Lower leg skin (tissue), 4 donors: ENCODE measurements at places on chromosomes 7 and 10. TPM values are rescaled to one million over a fixed set of nuclear protein-coding genes. Genes with fewer than 3 reads are reported as not detected.

- no peak for DNase-seq
Measured at GRCh38 chr7:95433952-95434556, 774 bp downstream of the PON2 start.

DNA sequence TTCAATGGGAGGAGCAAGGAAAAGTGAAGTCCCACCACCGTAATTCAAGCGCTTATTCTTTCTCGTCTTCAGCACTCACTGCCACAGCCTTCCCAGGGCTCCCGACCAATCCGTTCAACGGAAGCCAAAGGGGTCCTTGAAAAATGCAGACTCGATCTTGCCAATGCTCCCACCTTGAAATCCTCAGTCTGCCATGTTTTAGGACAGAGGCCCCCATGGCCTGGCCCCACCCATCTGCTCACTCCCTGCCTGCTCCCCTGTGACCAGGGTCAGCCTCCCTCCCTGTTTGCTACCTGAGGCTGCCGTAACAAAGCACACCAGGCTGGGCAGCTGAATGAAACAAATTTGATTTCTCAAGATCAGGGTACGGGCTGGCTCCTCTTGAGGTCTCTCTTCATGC, 3.0 kb upstream of the DNAAF5 start:
- DNase-seq, result no peak

- DNase-seq, result no peak
Measured at GRCh38 chr7:102000123-102000522, 182.7 kb downstream of the CUX1 start.

DNA sequence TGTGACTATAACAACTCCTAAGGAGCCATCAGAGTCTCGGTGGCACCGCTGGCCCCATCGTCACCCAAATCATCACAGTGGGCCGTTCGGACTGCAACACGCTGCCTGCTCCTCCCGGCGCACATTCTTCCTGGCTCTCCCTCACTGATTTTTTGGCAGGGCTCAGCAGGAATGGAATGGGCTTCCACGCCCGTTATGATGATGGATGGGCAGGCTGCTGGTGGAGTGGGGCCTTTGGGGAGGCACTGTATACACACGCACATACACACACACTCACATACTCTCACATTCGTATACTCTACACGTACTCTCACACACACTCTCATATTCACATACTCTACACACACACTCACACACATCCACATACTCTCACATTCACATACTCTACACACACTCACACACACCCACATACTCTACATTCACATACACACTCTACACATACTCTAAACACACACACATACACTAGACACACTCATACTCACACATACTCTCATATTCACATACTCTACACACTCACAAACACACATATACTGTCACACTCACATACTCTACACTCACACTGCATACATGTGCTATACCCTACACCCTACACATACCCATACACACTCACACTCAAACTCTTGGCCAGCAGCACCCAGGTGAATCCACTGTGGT, 99.8 kb downstream of the KCNMA1 start:
- no peak for DNase-seq

- DNase-seq, result no peak
Measured at GRCh38 chr7:113731571-113731970, 187.2 kb downstream of the PPP1R3A start.

DNA sequence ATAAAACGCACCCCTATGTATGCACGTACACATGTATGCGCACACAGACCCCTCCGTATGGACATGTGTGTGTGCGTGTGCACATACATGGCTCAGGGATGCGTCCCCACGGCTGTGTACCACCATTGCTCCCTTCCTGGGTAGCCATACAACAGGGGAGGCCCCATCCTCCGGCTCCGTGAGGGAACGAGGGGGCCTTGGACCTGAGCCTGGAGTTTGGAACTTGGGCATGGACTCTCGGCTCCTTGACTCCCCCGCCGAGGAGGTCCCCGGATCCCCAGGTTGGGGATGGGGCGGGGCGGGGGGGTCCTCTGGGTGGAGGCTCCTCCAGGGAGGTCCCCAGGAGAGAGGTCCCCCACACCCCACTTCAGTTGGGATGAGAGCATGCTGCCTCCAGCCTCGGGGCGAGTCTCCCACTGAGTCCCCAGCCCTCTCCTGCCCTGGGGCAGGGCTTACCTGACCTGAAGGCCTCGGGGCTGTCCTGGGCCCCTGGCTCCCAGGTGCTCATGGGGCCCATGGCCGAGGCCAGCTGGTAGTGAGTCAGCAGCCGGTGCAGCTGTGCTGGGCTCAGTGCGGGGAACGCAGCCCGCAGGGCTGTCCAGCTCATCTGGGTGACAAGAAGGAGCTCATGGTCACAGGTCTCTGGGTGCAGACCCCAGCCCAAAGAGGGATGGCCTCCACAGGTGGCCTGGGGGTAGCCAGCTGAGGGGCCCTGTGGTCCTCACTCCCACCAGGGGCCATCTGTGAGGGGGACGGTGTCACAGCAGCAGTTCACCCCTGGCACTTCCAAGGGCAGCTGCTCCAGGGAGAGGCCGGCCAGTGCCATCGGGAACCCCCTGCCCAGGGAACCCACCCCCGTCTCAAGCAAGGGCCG, 29.9 kb downstream of the AP5Z1 start:
- DNase-seq, result no peak

DNA sequence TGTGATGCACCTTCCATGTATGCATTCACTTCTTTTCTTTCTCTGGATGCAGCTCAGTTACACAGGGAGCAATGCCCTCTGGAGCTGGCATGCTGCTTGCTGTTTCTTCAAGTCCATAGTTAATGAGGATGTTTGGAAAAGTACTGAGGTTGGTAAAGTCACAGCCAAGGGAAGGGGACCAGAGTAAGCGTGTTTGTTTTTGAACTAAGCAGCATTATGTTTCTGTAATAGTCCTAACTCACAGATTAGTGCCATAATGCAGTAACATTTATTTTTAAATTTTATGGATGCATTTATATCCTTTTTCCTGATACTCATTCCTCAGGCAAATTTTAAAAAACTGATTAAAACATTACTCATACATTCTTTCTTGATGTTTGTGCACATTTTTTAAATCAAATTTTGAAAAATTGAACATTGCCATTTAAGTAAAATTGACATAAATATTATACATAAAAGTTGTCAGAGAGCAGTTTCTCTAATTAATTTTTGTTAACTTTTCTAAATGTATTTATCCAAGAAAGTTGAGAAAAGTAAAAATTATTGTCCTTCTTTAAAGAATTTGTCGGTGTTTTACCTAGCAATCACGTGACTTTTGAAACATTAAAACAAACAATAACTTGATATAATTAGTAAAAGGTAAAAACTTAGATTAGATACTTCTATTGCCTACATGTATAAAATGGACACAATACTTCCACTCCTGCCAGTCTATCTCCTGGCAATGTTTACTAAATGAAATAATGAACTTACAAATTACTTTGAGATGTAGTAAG, 659.6 kb upstream of the ANKRD30A start:
- DNase-seq, result no peak

- no peak for DNase-seq
Measured at GRCh38 chr7:157267956-157268355, 68.8 kb upstream of the DNAJB6 start.

DNA sequence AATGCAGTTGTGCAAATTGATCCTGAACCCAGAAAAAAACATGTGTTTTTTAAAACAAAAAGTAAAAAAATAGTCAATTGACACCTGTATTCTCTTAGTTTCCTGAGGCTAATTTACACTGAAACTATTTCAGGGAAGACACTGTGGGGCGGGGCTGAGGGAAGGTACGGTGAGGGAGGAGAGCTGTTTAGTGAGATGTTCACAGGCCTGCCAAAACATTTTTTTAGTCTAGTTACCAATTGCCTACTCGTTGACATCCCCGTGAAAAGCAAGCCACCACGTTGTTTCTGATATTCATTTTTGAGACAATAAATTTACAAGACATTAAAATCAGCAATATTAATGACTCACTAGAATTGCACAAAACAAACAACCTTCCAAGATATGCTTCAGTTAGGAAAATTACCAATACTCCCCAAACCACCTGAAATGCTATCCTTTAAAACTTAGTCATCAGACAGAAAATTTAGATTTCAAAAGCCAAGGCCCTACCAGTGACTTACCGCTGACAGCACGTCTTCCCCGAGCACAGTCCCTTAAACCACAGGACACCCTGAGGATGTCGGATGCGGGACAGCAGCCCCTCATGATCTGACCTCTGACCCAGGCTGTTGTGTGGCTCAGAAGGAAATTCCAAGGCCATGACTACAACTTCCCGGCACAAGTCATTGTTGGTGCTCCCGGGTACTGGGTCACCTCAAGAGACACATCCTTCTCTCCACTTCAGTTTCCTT, 279.2 kb downstream of the PRPF18 start:
- no peak for DNase-seq

DNA sequence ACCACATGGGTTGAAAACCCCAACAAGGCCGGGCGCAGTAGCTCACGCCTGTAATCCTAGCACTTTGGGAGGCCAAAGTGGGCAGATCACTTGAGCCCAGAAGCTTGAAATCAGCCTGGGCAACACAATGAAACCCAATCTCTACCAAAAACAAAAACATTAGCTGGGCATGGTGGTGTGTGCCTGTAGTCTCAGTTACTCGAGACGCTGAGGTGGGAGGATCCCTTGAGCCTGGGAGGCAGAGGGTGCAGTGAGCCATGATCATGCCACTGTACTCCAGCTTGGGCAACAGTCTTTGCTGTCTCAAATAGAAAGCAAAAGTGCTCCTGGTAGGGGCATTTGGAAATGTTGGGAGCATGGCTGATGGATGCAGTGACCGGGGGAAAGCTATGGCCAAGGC, 209.6 kb upstream of the PLXNA4 start:
- no peak for DNase-seq

DNA sequence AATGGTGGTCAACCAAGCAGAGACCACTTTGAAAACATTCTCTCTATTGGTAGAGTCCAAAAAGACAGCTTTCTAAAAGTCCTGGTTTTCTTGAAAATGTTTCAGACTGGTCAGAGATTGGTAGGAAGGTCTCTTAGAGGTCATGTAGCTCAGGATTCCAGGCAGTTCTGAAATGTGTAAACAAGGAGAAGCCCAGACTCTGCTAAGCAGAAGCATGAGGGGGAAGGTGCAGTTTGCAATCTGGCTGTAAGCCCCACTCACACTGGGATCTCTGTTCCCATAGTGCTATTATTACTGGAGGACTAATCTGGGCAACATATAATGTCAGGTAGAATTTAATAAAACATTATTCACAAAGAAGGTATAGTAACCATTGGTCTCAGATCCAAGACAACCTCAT, 101.1 kb downstream of the MAGI2 start:
- no peak for DNase-seq

DNA sequence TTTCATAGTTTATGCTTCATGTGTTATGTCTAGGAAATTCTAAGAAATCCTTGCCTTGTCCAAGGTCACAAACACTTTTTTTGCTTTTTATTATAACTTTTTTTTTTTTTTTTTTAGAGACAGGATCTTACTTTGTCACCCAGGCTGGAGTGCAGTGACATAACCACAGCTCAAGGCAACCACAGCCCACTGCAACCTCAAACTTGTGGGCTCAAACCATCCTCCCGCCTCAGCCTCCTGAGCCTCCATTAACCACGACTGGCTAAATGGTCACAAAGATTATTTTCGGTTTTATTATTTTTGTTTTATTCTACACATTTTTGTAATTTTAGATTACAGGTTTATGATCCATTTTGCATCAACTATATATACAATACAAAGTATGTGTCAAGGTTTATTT, 7.1 kb upstream of the FAM204A start:
- no peak for DNase-seq

DNA sequence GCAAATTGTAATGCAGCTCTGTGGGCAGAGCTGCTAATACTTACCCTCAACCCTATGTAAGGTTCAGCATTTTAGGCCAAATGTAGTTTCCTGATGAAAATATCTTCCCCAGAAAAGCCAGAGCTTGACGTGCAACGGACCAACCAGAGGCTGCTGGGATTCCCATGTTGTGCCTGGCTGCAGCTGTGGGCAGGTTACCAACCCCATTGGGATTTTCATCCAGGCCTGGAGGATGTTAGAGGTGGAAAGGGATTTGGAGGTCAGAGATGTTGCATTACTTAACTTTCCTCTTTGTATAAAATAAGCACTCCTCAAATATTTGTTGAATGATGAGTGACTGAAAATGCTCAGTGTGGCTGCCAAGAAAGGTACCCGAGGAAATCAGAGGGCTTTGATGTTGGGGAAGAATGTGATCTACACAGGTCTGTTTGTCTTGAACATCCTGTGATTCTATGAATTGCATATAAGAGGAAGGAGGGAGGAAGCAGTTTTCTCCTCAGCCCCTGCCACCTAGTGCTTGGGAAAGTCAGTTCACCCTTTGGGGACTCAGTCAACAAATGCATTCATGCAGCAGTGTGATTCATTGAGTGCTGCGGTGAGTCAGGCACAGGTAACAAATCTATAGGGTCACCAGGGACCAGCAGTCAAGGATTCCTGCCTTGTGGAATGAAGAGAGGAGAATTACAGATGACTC, 487.2 kb downstream of the RPS24 start:
- DNase-seq, result no peak

- DNase-seq, result peak; percentile 14
Measured at GRCh38 chr10:42951486-42952251, 125.2 kb upstream of the RET start.

DNA sequence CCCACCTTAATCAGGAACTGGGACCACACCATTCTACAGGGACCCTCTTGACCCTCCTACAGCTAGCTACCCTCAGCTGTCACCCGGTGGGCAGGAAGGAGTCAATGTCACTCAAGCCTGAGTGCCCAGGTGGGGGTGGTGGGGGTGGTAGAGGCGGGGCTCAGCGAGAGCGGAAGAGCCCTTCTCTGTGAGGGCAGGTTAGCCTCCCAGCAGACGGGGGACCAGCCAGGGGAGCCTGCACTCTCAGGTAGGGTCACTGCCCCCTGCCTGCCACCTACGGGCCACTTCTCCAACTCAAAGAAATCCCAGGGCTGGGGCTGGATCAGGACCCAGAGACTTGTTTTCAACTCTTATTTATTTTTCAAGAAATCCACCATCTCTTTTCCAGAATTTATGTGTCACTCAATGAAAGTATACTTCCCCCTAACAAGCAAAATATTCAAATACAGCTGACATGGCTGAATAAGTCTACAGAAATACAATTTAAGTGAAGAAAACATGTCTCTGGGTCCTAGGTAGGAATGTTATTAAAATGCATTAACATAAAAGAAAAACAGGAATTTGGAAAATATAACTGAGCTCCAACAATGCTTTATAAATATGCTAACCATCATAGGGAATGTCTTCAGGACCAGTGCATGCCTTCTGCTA, 63.4 kb upstream of the DDC start:
- DNase-seq, result no peak

GRCh38 chr10:117212176-117212575, 14.9 kb downstream of the KCNK18 start:
- no peak for DNase-seq

GRCh38 chr10:15336211-15336610, 34.9 kb downstream of the FAM171A1 start:
- DNase-seq, result no peak

AKR1C2 gene
- total RNA-seq, result 17.5 TPM

PRTFDC1 gene
- total RNA-seq, result 1.3 TPM

MINDY4 gene
- total RNA-seq, result 4.2 TPM

KRIT1 gene
- 59.3 TPM for total RNA-seq

ZNF277 gene
- 37.2 TPM for total RNA-seq

ATOH7 gene
- not detected for total RNA-seq

CDHR1 gene
- total RNA-seq, result 124 TPM

STEAP1B gene
- 1.4 TPM for total RNA-seq

KNDC1 gene
- 0.59 TPM for total RNA-seq

RELN gene
- 1.1 TPM for total RNA-seq

FAM25A gene
- 717 TPM for total RNA-seq

ENKUR gene
- total RNA-seq, result not detected

ARHGEF35 gene
- 16.9 TPM for total RNA-seq

INMT gene
- 6.8 TPM for total RNA-seq

AKR1B15 gene
- total RNA-seq, result not detected

KCND2 gene
- 0.11 TPM for total RNA-seq
